ENCODE measurements at places on chromosomes 7 and 10.

DNA sequence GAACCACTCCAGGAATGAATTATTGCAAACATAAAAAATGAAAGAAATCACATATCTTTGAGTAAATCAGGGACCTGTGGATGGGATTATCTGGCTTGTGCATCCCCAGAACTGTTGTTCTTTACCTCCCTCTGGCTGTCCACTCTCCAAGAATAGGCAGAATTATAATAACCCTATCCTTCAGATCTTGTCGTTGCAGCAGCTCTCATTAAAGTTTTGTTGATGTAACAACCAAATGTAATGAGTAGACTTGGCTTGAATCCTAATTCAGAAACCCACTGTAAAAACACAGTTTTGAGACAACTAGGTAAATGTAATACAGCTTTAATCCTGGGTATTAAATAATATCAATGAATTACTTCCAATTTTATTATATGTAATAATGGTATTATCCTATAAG is 16.2 kb downstream of the LSM5 start:
- DNase-seq = no peak

GRCh38 chr10:16832351-16833080 is 15.3 kb upstream of the RSU1 start:
- DNase-seq = no peak

DNA sequence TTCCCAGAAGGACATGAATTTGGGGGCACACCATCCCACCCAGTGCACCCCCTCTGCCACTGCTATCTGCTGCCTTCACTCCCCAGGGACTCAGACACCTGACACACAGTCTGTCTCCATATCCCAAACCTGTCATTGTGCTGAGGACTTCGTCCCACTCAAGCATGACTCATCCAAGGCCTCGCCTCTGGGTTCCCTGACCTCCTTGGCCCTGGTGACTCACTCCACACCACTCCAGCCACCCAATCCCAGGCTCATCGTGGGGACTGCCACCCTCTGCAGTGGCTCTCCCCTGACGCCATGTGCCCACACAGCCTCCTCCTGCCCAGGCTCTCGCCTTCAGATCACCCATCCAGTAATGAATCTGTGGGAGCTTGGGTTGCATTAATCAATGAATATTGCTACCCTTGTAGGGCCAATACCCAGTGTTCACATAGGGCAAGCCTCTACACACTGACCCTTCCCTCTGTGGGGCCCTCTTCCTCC is 6.6 kb upstream of the INSIG1 start:
- DNase-seq = no peak

DNA sequence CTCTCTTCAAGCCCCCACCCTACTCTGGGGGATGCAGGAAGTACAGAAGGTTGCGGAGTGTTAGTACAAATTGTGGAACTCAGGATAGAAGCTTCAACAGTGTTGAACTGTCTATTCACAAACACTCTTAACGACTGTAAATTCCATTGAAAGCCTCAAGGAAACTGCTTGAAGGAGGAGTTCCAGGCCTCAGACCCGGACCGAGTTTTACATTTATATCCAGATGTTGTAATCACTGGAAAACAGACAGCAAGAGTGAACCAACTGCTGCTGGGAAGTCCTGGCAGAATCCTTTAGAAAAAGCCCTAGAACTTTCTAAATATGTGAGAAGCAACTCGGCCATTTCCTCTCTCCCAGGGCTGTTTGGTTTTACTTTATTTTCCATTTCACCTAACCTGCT is 84.1 kb upstream of the LRRC18 start:
- no peak for DNase-seq

DNA sequence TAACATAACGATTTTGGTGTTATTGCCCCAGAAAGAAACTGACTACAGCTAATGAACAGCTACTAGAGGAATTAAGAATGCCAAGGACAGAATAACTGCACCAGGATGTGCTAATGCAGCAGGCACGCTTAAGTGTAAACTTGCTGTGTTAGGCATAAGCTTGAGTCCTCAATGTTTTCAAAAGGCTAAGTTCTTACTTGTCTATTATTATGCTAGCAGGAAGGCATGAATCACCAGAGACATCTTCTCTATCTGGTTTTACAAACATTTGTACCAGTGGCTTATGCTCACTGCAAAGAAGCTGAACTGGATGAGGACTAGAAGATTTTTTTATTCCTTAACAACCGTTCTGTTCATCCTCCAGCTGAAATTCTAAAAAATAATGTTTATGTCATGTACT is 1035.3 kb downstream of the NRG3 start:
- DNase-seq = no peak

GRCh38 chr7:81068-81925 is 111.1 kb upstream of the FAM20C start:
- peak; percentile 16 for DNase-seq

DNA sequence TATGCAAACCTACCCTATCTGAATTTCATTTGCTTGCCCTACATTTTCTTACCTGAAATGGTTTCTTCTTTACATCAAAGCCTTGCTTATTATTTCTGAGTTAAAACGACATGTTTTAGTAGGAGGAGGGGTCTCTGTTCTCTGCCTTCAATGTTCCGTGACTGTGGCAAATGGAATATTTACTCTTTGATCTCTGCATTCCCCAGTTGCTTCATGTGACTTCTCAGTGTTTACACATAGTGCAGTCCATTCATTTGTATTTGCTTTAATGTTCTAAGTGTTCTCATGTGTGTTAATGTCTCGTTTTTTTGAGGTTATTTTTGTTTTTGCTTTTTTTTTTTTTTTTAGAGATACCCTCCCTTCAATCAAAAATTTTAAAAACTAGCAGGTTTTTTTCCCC is 75.8 kb downstream of the GNAI1 start:
- DNase-seq = no peak

Data from D341Med (cell line).